ENCODE measurements at places on chromosomes 12 and 14.

- no peak for DNase-seq
Observed at GRCh38 chr12:45850302-45850701, 120.8 kb downstream of the ARID2 start.

GRCh38 chr12:31227401-31227981, 98.5 kb downstream of the SINHCAF start:
- DNase-seq = no peak

DNA sequence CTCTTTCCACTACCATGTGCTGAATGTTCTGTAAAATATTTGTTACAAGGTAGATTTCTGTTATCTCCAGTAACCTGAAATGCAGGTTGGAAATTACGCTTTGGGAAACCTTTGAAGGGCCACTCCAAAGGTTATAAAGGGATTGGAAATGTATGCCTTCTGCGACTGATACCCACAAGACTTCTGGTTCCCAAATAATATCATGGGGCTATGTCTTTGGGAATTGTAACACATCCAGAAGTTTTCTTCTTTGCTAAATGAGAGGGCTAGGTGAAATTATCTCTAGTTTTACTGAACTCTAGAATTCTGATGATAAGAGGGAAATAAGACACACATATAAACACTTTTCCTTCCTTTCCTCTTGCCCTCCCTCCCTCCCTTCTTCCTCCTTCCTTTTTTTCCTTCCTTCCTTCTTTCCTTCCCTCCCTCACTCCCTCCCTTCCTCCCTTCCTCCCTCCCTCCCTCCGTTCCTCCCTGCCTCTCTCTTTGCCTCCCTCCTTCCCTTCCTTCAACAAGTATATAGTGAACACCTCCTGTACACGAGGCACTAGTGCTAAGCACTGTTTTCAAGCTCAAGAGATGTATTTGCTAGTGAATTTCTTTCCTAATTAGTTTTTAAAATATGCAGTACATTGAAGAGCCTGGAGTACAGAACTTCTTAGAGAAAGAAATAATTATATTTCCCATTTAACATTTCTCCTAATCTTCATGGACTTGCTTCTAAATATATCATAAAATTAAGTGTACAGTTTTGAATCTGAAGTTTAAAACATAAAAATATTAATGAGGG, 10.1 kb downstream of the HMGA2 start:
- DNase-seq = no peak

- DNase-seq = no peak
Observed at GRCh38 chr14:22735096-22735495, 31.4 kb upstream of the OXA1L start.

DNA sequence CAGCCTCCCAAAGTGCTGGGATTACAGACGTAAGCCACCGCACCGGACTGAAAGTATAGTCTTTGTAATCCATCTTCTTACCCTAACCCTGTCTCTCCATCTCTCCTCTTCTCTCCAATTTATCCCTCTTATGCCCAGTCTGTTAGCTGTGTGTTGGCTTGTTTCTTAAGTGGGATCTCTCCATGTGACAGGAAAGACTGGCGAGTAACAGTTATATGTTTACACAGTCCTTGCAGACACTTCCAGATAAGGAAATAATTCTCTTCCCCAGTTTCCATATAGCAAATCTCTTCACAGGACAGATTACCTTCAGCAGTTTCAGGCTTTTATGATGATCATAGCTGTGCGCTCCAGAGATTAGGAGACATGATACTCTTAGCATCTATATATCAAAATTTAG, 16.0 kb upstream of the DIP2B start:
- no peak for DNase-seq

DNA sequence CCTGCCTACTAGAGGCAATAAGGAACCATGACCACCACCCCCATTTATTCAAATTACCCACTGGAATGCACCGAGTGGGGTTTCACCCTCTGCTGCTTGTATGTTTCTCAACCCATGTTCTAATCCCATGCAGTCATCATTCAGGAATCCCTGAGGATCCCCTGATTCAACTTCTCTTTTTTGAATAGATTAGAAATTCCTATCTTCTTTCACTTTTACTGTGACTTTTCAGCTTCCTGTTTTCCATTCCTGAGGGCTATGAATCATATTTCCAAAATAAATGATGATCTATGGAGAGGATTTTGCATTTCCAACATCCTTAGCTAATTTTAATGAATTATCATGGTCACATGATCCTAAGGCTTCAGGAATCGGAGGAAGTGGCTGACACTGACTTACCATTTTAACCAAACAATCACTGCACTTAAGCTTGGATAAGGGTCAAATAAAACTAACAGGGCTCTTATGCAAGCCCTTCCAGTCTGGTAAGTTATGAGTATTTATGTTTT, 19.4 kb upstream of the P2RX4 start:
- no peak for DNase-seq

DNA sequence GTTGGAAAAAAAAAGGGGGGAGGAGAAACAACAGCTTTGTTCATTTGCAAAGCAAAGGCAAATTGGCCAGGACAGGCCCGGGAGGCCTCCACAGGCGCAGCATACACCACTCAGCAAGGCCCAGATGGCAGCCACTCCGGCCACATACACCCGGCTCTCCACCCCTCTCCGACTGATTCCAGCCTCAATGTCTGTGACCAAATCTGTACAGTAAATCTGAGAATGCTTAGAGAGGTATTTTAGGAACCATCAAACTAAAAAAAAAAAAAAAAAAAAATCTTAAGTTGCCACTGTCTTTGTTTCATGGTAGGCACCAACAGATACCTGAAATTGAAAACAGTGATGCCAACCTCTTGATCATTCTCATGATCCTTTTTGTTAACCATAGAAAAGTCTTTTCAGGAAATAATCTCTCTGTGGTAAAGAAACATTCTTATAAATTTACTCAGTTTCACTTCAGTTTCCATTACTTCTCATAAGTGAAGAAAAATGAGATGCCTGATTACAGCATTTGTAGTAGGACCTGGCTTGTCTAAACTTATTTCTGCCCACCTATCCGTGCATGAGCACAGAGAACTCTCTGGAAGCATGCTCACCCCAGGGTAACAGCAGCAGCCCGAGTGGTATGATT, 20.2 kb downstream of the VPS37B start:
- no peak for DNase-seq

- no peak for DNase-seq
Observed at GRCh38 chr12:4278329-4279197, 5.0 kb downstream of the CCND2 start.

DNA sequence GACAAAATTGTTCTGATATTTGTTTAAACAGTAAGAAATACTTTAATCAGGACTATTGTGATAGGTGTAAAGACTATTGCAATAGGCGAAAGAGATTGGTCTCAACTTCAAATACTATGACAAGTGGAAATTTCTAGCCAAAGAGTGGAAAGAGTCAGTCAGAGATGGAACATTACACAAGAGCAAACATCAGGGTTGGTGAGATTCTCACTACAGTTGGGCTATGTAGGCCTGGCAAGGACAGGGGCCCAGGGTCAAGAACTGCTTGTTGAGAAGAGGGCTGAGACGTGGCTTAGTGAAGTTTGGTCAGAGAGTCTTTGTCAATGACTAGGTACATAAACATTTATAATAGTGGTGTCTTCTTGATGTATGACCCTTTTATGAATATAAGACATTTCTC, 19.4 kb downstream of the CAND1 start:
- DNase-seq = no peak

DNA sequence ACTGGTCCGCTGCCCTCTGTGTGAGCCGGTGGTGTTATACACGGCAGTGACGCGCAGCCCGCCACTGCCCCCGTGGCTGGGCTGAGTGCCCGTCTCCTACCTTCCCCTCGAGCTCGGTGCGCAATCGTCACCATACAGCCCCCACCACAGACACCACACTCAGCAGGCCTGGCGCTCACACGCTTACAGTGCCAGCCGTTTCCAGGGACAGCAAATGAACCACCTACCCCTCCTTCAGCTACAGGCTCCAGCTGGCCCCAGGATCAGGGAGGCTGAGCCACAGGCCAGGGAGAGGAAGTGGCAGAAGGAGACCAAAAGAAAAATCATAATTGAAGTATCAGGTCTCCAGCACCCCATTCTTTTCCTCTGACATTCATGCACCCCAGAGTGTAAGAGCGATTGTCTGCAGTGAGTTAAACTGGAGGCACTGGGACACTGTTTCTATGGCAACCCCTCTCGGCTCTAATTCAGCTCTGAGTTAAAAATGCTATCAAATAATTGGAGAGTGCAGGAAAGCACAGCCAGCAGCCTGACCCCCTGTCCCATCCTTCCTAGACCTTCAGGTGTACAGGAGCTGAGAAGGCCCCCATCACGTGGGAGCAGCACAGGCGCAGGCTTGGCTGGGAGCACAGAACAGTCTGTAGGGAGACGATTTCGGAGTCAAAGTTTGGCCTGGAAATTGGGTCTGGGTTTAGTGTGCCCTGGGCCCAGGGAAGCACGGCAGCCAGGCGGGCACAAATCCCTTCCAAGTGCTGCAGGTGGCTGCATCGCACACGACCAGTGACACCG, 18.0 kb downstream of the LRTM2 start:
- DNase-seq = no peak

- no peak for DNase-seq
Observed at GRCh38 chr12:52029685-52030084, 21.6 kb upstream of the NR4A1 start.

DNA sequence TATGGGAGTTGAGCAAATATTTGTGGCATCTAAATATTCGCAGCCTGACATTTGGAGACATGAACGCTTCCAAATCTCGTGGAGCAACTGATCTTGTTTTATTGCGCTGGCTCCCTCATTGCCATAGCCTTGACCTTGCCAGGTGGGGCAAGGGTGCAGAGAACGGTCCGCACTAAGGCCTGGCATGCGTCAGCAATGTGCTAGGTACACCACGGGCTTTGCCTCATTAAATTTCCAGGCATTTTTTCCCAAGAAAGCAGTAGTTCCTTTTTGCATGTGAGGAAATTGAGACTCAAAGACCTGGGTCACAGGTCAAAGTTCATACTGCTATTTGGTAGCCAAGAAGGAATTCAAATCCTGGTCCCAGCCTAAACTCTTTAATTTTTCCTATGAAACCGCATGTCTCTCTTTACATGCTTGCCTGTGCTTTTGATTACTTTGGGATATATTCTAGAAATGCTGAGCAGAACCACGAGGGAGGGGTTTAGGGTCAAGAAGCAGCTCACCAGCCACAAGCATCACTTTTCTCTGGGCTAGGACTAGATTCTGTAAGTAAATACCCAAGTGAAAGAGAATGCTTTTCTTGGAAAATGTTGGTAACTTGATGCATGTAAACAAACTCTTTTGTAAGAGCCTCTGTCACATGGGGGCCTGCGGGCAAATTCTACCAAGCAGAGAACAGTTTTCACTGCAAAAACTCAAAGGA, 891.6 kb downstream of the VRK1 start:
- DNase-seq = no peak

DNA sequence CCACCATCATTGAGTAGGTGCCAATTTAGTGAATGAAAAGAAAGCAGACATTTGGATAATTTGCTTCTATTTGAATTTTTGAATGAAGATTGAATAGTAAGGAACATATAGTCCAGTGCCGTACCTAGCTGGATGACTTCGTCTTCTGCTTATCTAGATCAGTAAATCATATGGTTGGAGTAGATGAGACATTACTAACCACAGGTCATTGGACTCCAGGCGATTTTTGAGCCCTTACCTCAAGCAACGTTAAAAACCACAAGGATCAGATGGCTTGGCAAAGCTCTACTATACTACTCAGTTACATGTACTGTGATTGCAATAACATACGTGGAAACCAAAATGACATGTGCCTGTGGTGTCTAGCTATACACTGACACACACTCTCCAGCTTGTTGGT, 1.7 kb upstream of the SPATS2 start:
- DNase-seq = no peak

- DNase-seq = no peak
Observed at GRCh38 chr14:81200054-81200453, 20.7 kb downstream of the GTF2A1 start.

Measured in T-cell (primary cell).